ENCODE measurements at places on chromosomes 4 and X.
A peak's percentile ranks its signal among the peaks of the same experiment; 100 is the strongest.

- no peak for DNase-seq
Observed at GRCh38 chrX:46882266-46882665, 30.0 kb upstream of the JADE3 start.

DNA sequence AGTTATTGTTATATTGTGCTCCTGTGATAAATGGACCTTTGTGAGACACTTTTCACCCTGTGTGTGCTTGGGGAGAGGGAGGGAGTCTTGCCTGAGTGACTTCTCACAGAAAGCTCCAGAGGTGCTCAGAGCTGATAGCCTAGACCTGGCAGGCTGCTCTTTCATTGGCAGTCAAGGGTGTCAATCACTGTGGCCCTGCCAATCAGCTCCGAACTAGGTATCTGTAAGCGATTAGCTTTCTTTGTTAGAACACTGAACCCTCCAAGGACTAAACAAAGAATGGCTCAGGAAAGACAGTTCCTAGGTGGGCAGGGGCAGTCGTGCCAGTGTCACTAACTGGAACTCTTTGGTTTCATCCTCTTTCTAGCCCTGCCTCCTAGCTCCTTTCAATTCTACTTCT is 2.7 kb upstream of the NALF2 start:
- no peak for DNase-seq

DNA sequence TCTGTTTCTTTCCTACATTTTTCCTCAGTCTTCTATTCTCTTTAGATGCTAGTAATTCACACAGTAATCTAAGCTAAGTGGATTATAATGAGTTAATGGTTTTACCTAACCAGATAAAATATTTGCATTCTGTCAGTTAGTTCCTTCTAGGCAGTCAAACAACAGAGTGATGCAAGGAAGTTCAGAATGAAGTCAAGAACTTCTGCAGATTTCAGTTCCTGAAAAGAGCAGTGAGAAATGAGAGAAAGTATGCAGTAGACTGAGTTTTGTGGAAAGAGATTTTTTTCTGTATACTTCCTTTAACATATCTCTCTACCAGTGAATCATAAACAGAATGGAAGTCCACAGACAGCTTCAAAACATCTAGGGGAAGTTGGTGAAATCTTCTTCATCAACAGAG is 774.0 kb upstream of the POU3F4 start:
- DNase-seq = no peak

DNA sequence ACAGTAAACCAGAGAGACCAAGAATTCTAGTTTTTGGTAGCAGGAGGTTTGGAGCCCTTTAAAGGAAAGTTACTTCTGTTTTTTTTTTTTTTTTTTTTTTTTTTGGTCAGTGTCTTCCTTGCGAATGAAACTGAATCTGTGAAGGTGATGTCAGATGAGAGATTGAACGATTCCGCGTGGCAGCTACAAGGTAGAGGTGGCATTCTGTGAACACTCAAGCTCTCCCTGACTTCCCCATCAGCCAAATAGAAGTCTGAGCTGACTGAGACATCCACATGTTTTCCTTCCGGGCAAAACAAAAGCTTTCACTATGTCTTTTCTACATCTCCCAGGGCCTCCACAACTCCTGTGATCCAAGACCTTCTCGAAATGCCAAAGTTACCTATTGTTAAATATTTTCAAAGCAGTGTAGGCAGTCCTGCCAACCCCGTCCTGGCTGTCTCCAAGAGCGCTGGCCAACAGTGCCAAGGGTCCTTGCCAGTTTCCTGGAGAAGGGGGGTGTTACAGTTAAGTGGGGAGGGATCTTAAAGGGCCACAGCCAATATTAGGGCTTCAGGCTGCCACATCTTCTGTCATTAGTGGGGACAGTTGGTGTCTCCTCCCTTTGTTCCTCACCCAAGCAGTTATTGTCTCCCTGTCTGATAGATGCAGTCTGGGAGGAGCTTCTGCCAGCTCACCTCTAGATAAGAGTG is 102.9 kb upstream of the SLC34A2 start:
- no peak for DNase-seq

- DNase-seq = no peak
Observed at GRCh38 chrX:40268188-40268520, 170.4 kb upstream of the BCOR start.

- DNase-seq = no peak
Observed at GRCh38 chrX:34493086-34493485, 164.0 kb downstream of the TMEM47 start.

DNA sequence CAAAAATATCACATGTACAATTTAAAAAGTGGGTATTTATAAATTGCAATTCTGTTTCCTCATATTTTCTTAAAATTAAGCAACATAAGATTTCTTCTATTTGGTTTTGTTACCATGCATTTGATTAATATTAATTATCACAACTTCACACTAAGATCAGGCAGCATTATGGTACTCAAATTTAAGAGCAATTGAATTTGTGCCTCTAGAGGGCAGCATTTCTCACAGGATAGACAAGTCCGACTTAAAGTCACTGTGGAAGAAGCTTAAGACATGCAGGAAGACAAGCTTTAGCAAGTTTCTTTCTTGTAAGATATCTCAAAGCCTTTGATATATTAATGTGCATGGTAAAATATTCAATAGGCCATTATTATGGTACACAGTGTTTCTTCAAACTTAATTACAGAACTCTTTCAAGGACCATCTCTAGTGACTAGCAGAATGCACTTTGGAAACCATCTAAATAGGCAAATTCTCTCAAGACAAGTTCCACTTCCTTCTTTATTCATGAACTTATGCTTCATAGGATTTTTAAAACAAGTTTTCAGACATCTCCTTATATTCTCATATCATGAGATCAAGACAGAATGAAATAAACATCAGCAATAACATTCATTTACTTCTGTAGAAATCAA is 35.0 kb downstream of the FBXW7 start:
- peak; percentile 34 for DNase-seq

DNA sequence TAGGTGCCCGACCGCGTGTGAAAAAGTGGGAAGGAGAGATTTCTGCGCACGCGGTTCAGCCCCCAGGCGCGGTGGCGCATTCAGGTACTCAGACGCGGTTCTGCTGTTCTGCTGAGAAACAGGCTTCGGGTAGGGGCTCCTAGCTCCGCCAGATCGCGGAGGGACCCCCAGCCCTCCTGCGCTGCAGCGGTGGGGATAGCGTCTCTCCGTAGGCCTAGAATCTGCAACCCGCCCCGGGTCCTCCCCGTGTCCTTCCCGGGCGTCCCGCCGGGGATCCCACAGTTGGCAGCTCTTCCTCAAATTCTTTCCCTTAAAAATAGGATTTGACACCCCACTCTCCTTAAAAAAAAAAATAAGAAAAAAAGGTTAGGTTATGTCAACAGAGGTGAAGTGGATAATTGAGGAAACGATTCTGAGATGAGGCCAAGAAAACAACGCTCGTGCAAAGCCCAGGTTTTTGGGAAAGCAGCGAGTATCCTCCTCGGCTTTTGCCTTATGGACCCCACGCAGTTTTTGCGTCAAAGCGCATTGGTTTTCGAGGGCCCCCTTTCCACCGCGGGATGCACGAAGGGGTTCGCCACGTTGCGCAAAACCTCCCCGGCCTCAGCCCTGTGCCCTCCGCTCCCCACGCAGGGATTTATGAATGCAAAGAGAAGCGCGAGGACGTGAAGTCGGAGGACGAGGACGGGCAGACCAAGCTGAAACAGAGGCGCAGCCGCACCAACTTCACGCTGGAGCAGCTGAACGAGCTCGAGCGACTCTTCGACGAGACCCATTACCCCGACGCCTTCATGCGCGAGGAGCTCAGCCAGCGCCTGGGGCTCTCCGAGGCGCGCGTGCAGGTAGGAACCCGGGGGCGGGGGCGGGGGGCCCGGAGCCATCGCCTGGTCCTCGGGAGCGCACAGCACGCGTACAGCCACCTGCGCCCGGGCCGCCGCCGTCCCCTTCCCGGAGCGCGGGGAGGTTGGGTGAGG is 3.7 kb downstream of the SHOX start:
- no peak for DNase-seq

DNA sequence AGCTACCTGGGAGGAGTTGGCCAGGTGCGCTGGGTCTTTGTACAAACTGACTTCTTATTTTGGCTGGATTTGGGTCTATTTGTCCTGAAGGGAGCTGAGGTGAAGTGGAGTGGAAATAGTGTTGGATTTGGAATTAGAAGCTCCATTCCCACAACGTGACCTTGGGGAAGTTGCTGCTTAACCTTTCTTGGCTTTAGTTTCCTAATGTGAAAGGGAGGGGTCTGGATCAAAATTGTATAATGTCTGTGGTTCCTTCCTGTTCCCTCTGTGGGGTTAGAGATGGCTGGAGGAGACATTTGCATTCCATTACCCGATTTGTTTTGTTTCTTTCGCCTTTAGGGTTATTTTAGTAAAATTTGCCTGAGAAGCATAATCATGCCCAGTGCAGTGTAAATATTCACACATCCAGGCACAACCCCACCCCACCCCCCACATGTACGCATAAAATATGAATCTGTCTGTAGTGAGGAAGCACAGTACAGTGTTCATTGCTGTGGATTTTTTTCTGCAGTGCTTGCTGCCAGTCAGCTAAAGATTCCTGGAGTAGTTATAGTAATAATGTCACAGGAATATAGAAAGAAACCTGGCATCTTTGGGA is 21.5 kb downstream of the JADE1 start:
- no peak for DNase-seq

GRCh38 chr4:173538148-173538908 is 8.3 kb upstream of the HAND2 start:
- no peak for DNase-seq

DNA sequence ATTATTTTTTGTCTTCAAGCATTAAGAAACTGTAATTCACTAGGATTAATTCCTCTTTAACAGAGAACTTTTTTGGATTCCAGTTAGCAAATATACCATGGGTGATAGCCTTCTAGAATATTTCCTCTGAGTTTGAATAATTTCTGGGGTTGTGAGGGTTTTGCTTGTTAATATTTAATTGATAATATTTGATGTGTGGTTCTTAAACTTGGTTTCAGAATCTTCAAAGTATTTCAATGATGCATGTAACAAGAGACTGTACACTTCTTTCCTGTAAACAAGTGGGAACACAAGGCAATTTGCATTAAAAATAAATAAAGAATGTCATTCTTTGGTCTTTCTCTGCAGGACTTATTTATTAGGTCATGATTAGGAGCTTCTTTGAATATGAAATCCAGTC is 9.5 kb upstream of the C4orf51 start:
- no peak for DNase-seq

- peak; percentile 31 for DNase-seq
Observed at GRCh38 chr4:81084029-81084428, 53.5 kb downstream of the BMP3 start.

- no peak for DNase-seq
Observed at GRCh38 chr4:3371033-3372001, 70.5 kb upstream of the HGFAC start.

DNA sequence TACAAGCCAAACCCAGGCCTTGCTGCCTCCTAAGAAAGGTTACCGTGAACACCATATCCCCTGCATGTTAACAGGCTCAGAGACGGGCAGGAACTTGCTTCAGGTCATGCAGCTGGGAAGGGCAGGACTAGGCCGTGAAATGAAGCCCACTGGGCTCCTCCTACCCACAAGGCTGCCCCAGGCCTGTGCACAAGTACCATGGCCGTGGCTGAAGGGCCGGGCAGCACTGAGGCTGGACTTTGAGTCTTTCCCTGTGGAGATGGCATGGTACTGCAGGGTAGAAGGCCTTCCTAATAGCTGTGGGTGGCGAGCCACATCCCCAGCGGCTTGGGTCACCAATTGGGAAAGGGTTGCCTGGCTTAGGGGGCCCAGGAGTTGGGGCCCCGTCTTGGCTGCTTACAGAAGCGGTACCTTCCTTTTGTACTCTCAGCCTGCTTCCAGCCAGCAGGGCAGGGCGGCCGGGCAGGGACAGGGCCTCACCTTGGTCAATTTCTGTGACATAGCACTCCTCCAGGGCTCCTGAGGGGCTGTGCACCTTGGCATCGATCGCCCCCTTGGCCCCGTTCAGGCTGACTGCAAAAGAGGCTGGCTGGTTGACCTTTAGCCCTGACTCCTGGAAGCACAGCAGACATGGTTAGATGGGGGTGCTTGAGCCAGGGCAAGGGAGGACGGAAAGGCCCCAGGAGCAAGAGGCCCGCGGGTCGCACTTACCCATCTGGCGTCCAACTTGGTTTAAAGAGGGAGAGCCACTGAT is 23.8 kb downstream of the FLNA start:
- no peak for DNase-seq

- no peak for DNase-seq
Observed at GRCh38 chr4:159608436-159608835, 505.6 kb downstream of the RAPGEF2 start.

GRCh38 chrX:3963980-3964379 is 250.5 kb upstream of the PRKX start:
- DNase-seq = no peak

DNA sequence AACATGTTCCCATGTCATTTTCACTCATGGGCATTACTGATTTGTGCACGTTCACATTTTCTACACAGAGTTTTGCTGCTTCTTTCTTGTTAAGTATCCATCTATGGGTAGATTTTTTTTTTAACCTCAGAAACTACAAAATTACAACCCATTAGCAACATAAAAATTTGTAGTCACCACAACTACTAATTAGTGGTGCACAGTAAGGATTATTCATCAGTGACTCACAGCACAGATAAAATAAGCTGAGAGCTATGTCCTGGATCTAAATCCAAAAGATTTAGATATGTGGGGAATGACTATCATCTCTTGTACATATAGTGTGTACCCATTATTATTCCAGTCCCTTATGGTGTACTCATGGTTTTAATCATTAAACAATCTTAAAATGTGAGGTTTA is 19.7 kb upstream of the AMELX start:
- peak; percentile 21 for DNase-seq

DNA sequence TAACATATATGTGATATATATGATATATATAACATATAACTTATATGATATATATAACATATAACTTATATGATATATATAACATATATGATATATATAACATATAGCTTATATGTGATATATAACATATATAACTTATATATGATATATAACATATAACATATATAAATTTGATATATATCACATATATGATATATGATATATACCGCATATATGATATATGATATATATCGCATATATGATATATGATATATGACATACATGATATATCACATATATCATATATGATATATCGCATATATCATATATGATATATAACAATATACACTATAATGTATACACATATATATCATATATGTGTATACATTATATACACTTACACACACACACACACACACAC is 114.3 kb downstream of the ELOVL6 start:
- no peak for DNase-seq

DNA sequence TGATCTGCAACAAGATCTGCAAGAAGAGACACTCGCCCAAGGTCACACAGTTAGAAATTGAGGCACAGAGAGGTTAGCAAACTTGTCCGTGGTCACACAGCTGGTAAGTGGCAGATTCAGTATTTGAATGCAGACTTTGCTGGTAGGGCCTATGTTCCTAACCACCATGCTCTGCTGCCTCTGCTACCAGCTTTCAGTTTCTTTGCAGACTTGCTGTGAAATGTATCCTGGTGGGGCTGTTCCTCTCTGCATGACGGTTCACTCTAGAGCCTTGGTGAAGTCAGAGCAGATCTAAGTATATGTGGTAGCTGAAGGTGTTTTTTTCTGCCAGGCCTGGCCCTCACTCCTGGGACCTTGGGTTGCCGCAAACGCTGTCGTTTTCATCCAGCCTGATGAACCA is 87.1 kb downstream of the BEND2 start:
- no peak for DNase-seq
